ENCODE measurements at places on chromosomes 6 and 20. TPM values are rescaled to one million over a fixed set of nuclear protein-coding genes. Genes with fewer than 3 reads are reported as not detected.

RSPO3 gene
- total RNA-seq = 0.19 TPM

TMEM14C gene
- 117 TPM for total RNA-seq

TRIM40 gene
- not detected for total RNA-seq

HLA-DQB2 gene
- total RNA-seq = not detected

C4A gene
- 2.2 TPM for total RNA-seq

CPXM1 gene
- total RNA-seq = 0.34 TPM

TMX4 gene
- total RNA-seq = 16.0 TPM

EXOC2 gene
- total RNA-seq = 62.9 TPM

FERMT1 gene
- total RNA-seq = 0.28 TPM

ENTPD6 gene
- total RNA-seq = 70.8 TPM

HLA-DRB5 gene
- total RNA-seq = not detected

LAMA5 gene
- total RNA-seq = 127 TPM

CCN2 gene
- 773 TPM for total RNA-seq

ZFP57 gene
- total RNA-seq = 1.7 TPM

ENPP3 gene
- 0.19 TPM for total RNA-seq

MYMX gene
- 0.23 TPM for total RNA-seq

OPN5 gene
- total RNA-seq = not detected

TREM1 gene
- total RNA-seq = not detected

CTCFL gene
- total RNA-seq = not detected

PRDM13 gene
- not detected for total RNA-seq

PI16 gene
- not detected for total RNA-seq

MKKS gene
- total RNA-seq = 11.4 TPM

SNAP25 gene
- total RNA-seq = not detected

LY6G6C gene
- not detected for total RNA-seq

ZBP1 gene
- not detected for total RNA-seq

TTLL9 gene
- total RNA-seq = not detected

KIF6 gene
- total RNA-seq = not detected

COL20A1 gene
- total RNA-seq = under 0.01 TPM

THBD gene
- 33.4 TPM for total RNA-seq

ARMH2 gene
- total RNA-seq = not detected

WFDC2 gene
- not detected for total RNA-seq

GRIK2 gene
- 0.34 TPM for total RNA-seq

C6orf15 gene
- total RNA-seq = not detected

PROKR2 gene
- not detected for total RNA-seq

GHRH gene
- total RNA-seq = not detected

SMLR1 gene
- total RNA-seq = not detected

C6orf58 gene
- total RNA-seq = not detected

ADGRF5 gene
- 140 TPM for total RNA-seq

SENP6 gene
- 80.3 TPM for total RNA-seq

SLC35F1 gene
- not detected for total RNA-seq

ECT2L gene
- not detected for total RNA-seq

NKX2-4 gene
- total RNA-seq = not detected

RAET1L gene
- total RNA-seq = not detected

DXO gene
- 12.8 TPM for total RNA-seq

RFX6 gene
- not detected for total RNA-seq

SAYSD1 gene
- 8.5 TPM for total RNA-seq

PPDPF gene
- total RNA-seq = 19.9 TPM

LPIN3 gene
- total RNA-seq = 1.5 TPM

PYGB gene
- total RNA-seq = 81.9 TPM

F13A1 gene
- not detected for total RNA-seq

CRISP2 gene
- total RNA-seq = not detected

FOXQ1 gene
- total RNA-seq = not detected

BPIFB4 gene
- not detected for total RNA-seq

SULF2 gene
- total RNA-seq = 92.1 TPM

CRIP3 gene
- 0.34 TPM for total RNA-seq

TRIM15 gene
- total RNA-seq = not detected

PRRC2A gene
- total RNA-seq = 70.8 TPM

RCAN2 gene
- 0.34 TPM for total RNA-seq

All from dermis blood vessel endothelial cell (primary cell).